Muscle of arm (tissue), 14 donors: ENCODE measurements at places on chromosomes 3 and 15. TPM values are rescaled to one million over a fixed set of nuclear protein-coding genes. Genes with fewer than 3 reads are reported as not detected.

TRMT10C gene
- 28.1 TPM for polyA plus RNA-seq

PPP1R14D gene
- polyA plus RNA-seq = 0.22 TPM

PDCD10 gene
- polyA plus RNA-seq = 31.3 TPM

IMPG2 gene
- polyA plus RNA-seq = 0.98 TPM

SPTSSB gene
- 0.94 TPM for polyA plus RNA-seq

GRCh38 chr3:4008205-4008604, 209.0 kb downstream of the LRRN1 start:
- no peak for DNase-seq

- DNase-seq = no peak
Observed at GRCh38 chr3:178603735-178604134, 67.5 kb downstream of the KCNMB2 start.

GRCh38 chr3:108524537-108524936, 14.1 kb upstream of the MYH15 start:
- DNase-seq = peak; percentile 8

GRCh38 chr3:25587526-25587925, 77.2 kb downstream of the TOP2B start:
- DNase-seq = no peak

- no peak for DNase-seq
Observed at GRCh38 chr15:70114221-70114620, 16.5 kb upstream of the TLE3 start.

DNA sequence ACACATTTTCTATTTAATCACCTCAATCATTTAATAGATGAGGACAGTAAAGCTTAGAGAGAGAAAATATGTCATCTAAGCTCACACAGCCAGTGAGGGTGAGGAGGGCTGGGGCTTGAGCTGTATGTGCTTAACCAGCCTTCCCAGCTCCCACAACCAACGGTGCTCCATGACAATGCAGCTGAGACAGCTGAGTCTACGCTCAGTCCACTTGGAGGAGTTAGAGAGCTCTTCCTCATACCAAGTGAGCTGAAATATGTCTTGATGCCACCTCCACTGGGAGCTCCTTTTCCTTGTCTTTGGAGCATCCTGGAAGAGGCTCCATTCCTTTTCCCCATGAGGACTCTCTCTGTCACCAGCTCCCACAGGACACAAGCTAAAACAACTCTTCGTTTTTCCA, 9.3 kb downstream of the HOMER2 start:
- no peak for DNase-seq

DNA sequence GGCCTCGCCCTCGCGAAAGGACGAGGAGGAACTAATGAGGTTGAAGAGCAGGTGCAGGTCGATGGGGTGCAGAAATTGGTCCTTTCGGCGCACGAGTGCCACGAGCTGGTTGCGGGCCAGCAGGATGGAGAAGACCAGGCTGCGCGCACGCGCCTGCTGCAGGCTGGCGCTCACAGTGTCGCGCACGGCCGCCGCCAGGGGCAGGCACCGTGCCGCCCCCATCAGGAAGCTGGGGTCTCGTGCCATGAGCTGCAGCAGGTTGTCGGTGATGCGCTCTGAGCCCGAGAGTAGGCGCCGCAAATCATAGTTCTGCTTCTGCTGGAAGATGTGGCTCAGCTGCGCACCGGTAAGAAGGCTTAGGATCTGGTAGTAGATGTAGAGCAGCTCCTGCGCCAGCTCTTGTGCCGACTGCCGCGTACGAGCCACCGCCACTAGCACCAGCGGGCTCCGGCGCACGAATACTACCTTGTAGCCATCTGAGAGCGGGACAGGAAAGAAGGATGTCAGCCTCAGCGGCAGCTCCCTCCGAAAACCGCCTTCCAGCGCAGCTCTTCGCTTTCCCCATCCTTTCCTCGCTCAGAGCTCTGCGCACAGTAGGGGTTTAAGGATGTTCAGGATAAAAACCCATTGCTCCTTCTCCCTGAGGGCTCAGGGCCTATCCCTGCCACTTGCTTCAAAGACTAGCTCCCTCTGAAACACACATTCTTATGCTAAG, 6.9 kb upstream of the MST1R start:
- no peak for DNase-seq

GRCh38 chr3:79018671-79019136, 749.1 kb downstream of the ROBO1 start:
- peak; percentile 72 for DNase-seq

- DNase-seq = no peak
Observed at GRCh38 chr3:187975561-187976364, 178.2 kb upstream of the LPP start.

DNA sequence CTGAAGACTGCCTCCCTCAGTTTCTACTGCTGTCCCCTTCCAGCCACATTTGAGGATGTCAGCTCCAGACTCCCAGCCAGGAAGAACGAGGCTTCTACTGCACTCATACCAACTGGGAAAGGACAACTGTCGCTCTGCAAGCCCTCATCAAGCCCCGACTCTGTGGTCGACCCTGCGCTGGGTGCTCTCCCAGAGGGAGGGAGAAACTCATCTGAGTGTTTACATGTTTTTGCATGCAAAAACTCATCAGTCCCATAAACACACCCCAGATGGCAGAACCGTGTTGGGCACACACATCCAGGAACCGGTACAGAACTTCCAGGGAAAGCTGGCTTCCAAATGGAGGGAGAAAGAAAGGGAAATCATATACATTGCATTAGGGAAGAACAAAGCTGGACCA, 43.5 kb downstream of the ADAMTS17 start:
- no peak for DNase-seq

GRCh38 chr15:23690015-23690414, 2.9 kb upstream of the NDN start:
- DNase-seq = no peak
